HFFc6 (cell line): ENCODE measurements at places on chromosomes 16 and 17.

DNA sequence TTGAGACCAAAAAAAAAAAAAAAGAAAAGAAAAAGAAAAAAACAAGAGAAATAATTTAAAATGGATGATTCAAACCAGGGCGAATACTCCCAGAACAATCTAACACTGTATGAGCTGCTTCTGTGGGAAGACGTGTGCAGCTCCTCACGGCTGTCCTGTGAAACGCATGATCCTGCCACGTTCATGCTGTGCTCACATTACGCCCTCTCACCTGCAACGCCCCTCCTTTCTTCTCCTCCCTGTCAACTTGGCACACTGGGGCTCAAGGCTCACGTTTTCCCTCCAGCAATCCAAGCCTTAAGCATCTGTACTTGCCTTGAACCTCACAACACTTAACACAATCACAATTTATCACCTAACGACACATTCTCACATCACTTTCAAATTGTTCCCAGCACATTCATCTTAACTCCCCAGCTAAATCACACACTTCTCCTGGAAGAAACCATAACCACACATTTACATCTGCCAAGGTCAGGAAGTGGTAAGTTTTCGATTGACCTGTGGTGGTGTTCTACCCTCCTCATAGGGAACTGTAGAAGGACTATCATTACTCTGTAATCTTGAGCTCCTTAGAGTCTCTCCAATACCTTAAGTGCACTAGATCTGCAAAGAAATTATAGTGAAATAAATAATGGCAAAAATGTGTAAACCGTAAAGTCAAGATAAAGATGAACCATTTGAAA, 29.1 kb downstream of the MBTPS1 start:
- DNase-seq = no peak
- H3K27me3 ChIP-seq = no peaks in the 10 kb centered on the region
- no peak overlapping the region for H3K4me3 ChIP-seq
- peaks cover 21% of the 10 kb centered on the region; the same call in 1 of the 2 replicates for H3K36me3 ChIP-seq
- H3K27ac ChIP-seq = no peak overlapping the region

- 0 out of 2 replicates have a peak, but pooled peaks cover 7% of the 10 kb centered on the region for H3K36me3 ChIP-seq
- H3K4me3 ChIP-seq = no peak overlapping the region
- H3K27ac ChIP-seq = no peak overlapping the region
- no peaks in the 10 kb centered on the region; the same call in none of the 2 replicates for H3K27me3 ChIP-seq
Measured at GRCh38 chr16:64234200-64234599, 887.7 kb downstream of the CDH11 start.

DNA sequence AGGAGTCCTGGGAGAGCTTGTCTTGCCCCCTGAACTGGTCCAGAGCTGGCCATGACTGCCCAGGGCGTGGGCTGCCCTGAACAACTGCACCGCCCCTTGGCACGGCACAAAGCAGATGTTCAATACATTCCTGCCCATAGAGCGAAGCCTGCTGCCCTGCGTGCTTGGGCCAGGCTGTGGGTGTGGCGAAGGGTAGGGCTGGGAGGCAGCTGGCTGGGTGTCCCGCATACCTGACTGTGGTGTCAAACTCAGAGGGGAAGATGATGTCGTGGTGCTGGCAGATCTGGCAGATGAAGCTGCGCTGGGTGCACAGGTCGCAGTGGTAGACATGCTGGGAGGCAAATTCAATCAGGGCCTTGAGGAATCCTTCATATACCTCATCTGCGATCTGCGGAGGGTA, 124.2 kb upstream of the SMURF2 start:
- no peak for DNase-seq
- H3K4me3 ChIP-seq = no peak overlapping the region
- no peak overlapping the region for H3K27ac ChIP-seq
- no peaks in the 10 kb centered on the region for H3K4me1 ChIP-seq

GRCh38 chr16:72362973-72363372, 191.0 kb upstream of the PMFBP1 start:
- H3K36me3 ChIP-seq = peaks cover 8% of the 10 kb centered on the region; the same call in 1 of the 2 replicates
- no peak for DNase-seq
- H3K4me3 ChIP-seq = no peak overlapping the region
- H3K4me1 ChIP-seq = peaks cover 6% of the 10 kb centered on the region; the same call in 1 of the 2 replicates
- no peak overlapping the region for H3K27ac ChIP-seq
- no peaks in the 10 kb centered on the region; the same call in 1 of the 2 replicates for H3K27me3 ChIP-seq

GRCh38 chr17:49798182-49798581, 9.7 kb downstream of the KAT7 start:
- H3K4me1 ChIP-seq = peaks cover 11% of the 10 kb centered on the region
- peaks cover 45% of the 10 kb centered on the region for H3K36me3 ChIP-seq
- H3K27me3 ChIP-seq = no peaks in the 10 kb centered on the region; the same call in 1 of the 2 replicates
- no peak overlapping the region for H3K4me3 ChIP-seq

GRCh38 chr17:43562679-43563599, 16.8 kb upstream of the ETV4 start:
- DNase-seq = no peak
- H3K4me1 ChIP-seq = peaks cover 18% of the 10 kb centered on the region
- H3K27me3 ChIP-seq = peaks cover 11% of the 10 kb centered on the region
- peak overlapping the region; percentile 41; the same call in 1 of the 2 replicates for H3K4me3 ChIP-seq
- H3K27ac ChIP-seq = no peak overlapping the region
- no peaks in the 10 kb centered on the region for H3K36me3 ChIP-seq

DNA sequence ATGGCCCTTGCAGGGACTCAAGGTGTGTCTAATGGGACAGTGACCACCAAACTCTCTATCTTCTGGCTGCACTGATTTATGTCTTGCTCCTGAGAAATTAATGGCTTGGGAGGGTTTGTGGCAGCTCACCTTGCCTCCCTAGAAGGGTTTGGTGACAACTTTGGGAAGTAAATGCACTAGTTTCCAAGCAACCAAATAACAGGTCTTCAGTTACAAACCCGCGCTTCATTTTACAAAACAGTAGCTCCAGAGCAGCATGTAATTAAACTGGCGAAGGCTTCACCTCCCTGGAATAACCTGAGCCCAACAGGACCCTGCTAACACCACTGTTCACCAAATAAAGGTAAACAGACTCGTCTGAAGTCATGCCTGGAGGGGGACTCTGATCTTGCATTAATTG, 318.3 kb downstream of the SLC39A11 start:
- H3K27ac ChIP-seq = no peak overlapping the region
- H3K36me3 ChIP-seq = peaks cover 18% of the 10 kb centered on the region
- DNase-seq = no peak

- no peaks in the 10 kb centered on the region for H3K4me1 ChIP-seq
- no peaks in the 10 kb centered on the region for H3K27me3 ChIP-seq
- H3K36me3 ChIP-seq = no peaks in the 10 kb centered on the region; the same call in 1 of the 2 replicates
- no peak overlapping the region for H3K27ac ChIP-seq
Measured at GRCh38 chr17:68853036-68853435, 102.2 kb downstream of the ABCA8 start.

DNA sequence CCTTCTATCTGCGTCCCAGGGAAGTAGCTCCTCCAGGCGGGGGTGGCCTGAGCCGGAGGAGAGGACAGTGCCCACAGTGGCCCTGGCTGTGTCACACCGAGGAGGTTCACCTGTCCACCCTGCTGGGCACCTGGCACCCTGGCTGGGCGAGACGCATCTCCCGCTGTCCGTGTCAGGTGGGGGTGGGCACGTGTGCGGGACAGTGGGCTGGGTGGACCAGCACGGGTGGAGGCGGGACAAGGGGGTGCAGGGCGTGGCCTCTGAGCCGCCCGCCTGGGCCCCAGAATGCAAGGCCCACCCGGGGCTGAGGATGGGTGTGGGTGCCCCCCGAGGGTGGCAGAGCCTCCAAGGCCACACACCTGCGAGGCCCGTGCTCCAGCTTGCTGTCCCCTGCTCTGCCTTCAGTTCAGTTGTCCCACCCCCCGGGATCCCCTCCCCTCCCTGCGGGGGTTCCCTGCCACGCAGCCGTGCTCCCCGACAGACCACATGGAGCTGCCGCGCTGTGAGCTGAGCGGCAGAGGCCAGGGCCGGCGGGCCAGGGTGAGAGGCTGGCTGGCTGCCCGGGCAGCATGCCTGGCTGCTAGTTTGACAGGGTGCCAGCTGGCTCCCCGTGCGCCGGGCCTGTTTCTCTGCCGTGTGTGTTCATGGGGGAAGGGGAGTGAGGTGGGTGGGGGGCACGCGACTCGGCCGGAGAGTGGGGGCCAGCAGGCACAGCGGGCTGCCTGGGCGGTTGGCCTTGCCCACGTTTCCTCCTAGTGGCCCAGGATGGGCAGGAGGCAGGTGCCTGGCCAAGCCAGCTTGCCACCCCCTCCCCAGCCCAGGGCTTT, 33.9 kb downstream of the BAHCC1 start:
- DNase-seq = peak; percentile 43
- no peaks in the 10 kb centered on the region for H3K27me3 ChIP-seq
- H3K4me3 ChIP-seq = no peak overlapping the region
- no peak overlapping the region for H3K27ac ChIP-seq

GRCh38 chr16:55465077-55465896, 13.7 kb upstream of the MMP2 start:
- peak overlapping the region; percentile 64 for H3K4me3 ChIP-seq
- no peak overlapping the region for H3K27ac ChIP-seq
- no peaks in the 10 kb centered on the region for H3K36me3 ChIP-seq
- H3K4me1 ChIP-seq = peaks cover 22% of the 10 kb centered on the region
